Caudate nucleus (tissue), 63 donors: ENCODE measurements at places on chromosomes 1 and 21.

GRCh38 chr1:58248791-58249190 lies 297.7 kb downstream of the OMA1 start:
- DNase-seq: no peak

GRCh38 chr21:44522753-44523204 lies 17.2 kb downstream of the KRTAP10-1 start:
- no peak for DNase-seq

DNA sequence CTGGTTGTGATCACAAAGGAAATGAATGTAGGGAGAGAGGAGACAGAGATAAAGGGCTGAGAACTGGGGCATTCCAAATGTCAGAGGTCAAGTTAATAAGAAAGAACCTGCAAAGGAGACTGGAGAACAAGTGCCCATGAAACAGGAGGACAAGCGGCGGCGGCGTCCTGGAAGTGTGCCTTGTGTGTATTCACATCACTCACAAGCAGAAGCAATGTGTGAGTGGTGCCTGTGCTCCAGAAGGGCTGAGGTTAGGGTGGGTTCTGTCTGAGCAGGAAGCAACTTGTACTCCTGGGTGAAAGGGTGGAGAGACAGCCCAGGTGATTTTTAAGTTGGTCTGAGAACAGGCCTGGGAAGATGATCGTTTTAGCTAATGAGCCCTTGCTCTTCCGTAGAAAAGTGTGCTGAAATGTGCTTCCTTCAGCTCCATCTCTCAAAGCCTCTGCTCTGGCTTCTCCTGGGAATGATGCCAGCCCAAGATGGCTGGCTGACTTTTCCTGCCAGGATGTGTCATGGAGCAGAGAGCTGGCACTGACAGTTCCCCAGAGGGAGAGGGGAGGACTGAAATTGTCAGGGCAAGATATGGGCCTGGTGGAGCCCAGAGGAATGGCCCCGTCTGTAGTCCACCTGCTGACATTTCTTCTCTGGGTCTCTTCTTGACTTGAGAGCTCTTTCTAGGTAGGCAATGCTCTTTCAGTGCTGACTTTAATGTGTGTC lies 25.1 kb upstream of the PLEKHA6 start:
- DNase-seq: peak; percentile 19

GRCh38 chr1:210418863-210419650 lies 90.4 kb downstream of the HHAT start:
- no peak for DNase-seq

GRCh38 chr21:37202221-37203110 lies 64.7 kb downstream of the VPS26C start:
- no peak for DNase-seq

DNA sequence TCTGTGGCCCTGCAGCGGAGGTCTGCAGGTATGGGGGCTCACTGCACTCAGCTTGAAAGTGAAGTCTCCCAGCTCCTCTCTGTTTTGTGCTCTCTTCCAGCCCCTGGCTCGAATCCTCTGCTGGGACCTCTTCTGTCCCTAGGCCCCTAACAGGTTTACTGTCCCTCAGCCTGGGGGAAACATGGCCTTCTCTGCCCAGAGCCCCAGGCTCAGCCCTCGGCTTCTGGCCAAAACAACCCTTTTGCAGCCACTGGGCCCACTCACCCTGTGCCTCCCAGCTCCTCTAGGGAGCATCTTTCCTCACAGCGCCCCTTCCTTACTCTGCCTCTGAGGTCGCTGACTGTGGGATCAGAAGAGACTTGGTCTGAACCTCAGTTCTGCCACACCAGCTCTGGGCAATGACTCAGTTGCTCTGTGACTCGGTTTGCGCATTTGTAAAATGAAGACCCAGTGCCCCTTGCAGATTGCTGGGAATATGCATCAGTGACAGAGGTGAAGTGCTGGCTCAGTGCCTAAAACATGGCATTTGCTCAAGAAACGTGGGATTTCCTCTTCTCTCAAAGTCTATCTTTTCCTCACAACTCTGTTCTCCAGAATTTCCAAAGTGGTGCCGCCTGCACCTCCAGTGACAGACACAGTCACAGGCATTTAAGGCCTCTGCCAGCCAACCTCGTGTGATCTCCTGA lies 26.5 kb upstream of the TENT5C start:
- no peak for DNase-seq

DNA sequence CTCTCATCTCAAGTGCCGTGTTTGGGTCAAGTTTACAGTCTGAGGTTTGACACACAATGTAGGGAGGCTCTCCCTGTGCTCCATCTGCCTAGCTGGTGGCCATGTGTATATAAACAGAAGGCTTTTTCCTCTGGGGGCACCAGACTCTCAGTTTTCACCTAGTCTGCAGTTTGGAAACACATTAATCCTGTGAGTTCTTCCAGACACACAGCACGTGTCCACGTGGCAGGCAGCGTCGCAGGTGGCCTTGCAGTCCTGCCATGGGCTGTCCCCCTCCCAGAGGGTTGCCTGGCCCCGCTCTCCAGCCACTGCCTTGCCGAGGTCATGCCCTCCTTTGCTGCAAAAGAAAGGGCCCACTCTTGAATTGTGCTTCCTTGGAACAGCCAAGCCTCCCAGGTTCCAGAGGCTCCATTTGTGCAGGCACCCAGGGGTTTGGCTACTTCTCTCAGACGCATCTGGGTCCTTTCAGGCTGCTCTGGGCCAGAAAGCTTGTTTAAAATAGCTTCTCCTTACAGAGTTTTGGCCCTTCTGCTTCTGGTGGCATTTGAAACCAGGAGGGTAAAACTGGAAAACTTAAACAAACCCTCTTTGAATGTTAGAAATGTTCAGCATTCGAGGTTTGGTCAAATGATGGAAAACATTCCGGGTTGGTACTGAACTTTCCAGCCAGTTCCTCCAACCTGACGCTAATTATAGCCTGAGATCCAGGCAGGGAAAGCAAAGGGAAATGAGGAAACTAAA lies 4.4 kb upstream of the RUNX1 start:
- no peak for DNase-seq

DNA sequence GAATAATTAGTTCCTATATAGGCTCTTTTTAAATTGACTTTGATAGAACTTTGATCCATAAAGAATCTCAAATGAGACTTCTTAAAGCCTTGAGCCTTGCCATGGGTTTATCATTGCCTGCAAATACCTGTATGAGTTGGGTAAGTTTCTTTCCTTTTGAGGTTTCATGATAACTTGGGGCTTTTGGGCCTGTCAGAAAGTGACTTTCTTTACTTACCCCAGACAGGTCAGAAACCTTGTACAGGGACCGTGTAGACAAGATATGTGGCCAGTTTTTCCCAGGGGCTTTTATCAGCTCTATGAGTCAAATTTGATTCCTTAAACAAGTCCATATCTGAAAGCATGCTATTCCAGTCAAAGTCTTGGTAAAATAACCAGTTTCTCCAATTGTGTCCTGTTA lies 17.3 kb downstream of the KCTD3 start:
- DNase-seq: no peak

DNA sequence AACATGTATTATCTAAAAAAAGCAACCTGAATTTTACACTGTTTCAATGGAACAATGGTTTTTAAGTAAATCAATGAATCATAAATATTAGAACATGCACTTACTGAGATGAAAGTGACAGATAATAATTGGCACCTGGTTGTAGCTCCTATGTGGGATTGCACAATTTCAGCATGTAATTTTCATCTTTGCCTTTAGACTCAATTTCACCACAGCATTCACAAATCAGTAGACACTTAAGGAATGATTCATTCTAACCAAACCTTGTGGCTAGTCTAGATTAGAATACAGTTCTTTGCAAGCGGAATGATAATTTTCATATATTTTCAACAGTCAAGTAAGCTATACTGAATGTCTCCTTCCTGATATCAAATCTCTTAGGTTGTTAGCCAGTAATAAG lies 853.4 kb downstream of the KCNT2 start:
- DNase-seq: no peak

GRCh38 chr1:235156265-235156664 lies 4.8 kb downstream of the RBM34 start:
- DNase-seq: no peak

DNA sequence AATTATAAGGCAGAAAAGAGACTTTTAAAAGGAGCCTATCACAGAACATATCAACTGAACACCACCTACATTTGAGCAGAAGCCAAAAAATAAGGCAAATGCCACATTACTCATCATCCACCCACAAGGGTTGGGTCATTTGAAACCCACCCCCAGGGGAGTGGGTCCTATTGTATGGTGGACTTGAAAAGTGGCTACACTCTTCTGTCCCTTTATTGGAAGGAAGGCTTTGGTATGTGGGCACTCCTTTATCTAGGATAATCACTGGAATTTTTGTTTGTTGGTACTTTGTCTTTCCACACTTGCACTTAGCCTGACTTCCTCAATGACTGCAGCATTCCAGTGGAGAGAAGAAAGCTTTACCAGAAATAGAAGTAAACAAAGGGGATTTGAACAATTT lies 157.2 kb upstream of the COL11A1 start:
- no peak for DNase-seq

GRCh38 chr21:45926281-45926680 lies 55.3 kb upstream of the COL6A1 start:
- DNase-seq: no peak

- DNase-seq: no peak
These were observed 67.0 kb upstream of the LBR start for GRCh38 chr1:225494789-225495359.

DNA sequence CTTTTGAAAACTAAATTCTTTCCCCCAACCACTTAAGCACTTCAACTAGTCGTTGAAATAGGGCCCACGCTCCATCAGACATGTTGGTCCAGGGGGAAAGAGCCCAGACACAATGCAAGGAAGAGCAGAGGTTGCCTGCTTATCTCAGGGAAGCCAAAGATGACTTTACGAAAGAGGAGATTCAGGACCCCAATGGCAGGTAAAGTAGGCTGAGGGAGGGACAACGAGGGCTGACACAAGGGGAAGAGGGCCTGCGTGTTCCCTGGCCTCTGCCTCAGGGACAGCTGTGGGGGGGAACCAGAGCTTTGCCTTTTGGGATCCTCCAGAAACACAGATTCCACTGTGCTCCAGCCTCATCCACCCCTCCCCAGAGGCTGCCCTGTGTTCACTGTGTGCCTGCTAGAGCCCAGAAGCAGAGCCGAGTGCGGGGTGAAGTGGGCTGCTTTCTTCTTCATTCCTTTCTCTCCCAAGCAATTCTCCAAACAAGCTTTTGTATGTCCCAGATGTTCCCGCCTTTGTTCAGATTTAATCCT lies 135.5 kb upstream of the GRIK3 start:
- no peak for DNase-seq

- no peak for DNase-seq
These were observed 36.3 kb downstream of the KCNJ15 start for GRCh38 chr21:38293113-38293512.

- no peak for DNase-seq
These were observed 45.8 kb downstream of the TTC39A start for GRCh38 chr1:51284487-51284954.

DNA sequence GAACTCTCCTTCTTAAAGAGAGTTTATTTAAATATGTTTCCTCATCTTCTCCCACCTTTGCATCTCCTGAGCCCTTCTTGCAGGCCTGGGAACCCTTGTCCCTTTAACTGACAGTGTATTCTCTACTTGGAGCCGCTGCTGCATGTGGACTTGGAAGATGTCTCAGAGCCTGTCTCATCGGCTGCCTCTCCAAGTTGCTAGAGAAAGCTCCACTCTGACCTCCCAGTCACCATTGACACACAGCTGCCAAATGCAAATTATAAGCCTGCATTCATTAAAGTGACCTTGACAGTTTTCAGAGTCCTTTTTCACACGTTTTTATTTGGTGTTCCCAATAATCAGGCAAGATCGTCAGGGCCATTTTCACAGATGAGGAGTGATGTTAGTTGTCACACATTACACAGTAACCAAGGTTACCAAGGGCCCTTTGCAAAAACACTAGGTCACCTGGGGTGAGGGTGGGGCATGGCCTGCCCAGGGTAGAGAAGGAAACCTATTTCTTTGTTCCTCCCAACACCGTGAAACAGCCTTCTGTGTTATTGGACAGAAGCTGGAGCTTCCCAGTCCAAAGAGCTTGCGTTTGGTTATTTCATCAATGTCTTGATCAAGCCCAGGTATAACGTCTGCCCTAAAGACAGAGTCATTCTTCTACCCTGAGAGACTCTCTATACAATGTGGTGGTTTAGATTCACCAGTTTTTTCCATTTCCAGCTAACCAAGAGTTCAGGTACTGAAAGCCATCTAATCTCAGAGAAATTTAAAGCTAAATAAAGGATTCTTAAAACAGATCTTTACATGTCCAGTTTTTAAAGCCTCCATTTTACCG lies 164.1 kb downstream of the GALNT2 start:
- DNase-seq: no peak

DNA sequence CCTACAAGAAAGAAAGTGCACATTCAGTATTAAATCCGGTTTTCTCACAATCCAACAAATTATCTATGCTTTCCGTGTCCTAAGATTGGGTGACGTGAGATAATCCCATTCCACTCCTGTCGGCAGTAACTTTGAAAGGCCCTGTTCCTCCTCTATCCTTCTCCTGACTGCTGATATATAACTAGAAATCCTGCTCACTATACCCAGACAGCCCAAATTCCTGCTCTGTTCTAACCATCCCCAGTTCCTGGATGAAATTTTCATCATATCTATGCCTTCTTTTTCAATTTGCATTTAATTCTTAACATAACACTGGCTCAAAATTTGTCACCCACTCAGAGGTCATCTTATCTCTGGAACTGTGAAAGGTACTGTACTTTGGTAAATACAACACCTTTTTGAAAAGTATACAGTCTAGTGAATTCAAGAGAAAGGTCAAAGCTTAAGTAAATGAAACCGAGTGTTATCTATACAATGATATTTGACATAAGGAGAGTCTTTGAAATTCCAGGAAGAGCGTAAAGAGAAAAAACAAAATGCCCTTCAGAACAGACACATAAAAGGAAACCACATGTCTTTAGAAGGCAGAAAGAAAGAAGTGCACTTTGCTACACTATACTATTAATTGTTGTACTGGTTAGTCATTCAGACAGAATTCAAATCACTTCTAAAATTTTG lies 200.5 kb upstream of the NEGR1 start:
- no peak for DNase-seq

GRCh38 chr1:205575294-205575885 lies 56.4 kb downstream of the ELK4 start:
- DNase-seq: no peak

GRCh38 chr1:61227857-61228550 lies 145.6 kb downstream of the NFIA start:
- DNase-seq: no peak

GRCh38 chr1:203072911-203073310 lies 12.9 kb downstream of the MYOG start:
- no peak for DNase-seq

DNA sequence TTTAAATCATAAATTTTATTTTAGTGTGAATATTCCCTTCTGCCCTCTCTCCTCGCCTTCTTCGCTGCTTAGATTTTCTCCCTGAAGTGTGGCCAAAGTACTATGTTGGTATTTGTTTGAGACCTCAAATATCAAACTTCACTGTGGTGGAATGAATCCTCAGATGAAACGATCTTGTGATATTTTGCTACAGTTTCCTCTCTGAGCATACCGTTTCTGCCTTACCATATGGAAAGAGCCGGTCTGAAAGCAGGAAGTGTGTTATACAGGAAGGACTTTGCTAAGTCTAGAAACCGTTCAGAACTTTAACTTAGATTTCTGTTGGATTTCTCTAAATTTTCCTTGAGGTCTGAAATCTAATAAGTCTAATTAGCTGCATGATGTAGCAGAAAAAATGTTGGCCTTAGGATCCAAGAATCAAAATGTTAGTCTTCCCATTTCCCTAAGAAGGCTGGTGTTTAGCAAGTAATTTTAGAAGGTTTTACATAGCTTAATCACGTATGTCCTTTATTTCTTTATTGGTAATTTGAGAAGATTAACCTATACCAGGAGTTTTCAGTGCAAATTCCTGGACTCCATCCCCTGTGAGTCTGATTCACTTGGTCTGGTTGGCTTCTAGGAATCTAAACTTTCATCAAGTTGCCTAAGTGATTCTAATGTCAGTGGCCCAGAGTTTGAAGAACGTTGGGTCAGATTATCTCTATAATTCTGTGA lies 30.7 kb downstream of the SDCCAG8 start:
- DNase-seq: no peak

GRCh38 chr1:162091681-162092524 lies 22.4 kb downstream of the NOS1AP start:
- DNase-seq: no peak
